ENCODE measurements at places on chromosomes 16 and 17.

- DNase-seq, result peak; percentile 76
Observed at GRCh38 chr17:3535253-3535995, 22.2 kb downstream of the TRPV3 start.

GRCh38 chr16:73976644-73977043, 320.0 kb upstream of the PSMD7 start:
- no peak for DNase-seq

GRCh38 chr17:50480854-50481490, 2.3 kb downstream of the RSAD1 start:
- DNase-seq, result no peak

DNA sequence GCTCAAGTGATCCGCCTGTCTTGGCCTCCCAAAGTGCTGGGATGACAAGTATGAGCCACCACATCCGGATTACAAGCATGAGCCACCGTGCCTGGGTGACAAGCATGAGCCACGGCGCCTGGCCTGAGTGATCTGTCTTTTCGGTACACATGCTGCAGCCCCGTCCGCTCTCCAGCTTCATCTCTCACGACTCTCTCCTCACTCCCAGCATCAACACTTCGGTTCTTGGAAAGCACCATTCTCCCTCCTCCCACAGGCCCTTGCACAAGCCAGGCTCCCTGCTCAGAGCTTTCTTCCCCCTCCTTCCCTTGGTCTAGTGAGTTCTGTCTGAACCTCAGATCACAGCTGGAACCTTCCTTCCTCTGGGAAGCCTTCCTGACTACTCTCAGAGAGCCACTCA, 6.5 kb upstream of the NCBP3 start:
- DNase-seq, result no peak

GRCh38 chr17:48144976-48145798, 37.6 kb downstream of the SNX11 start:
- no peak for DNase-seq

- DNase-seq, result no peak
Observed at GRCh38 chr16:84575914-84576313, 42.0 kb downstream of the COTL1 start.

DNA sequence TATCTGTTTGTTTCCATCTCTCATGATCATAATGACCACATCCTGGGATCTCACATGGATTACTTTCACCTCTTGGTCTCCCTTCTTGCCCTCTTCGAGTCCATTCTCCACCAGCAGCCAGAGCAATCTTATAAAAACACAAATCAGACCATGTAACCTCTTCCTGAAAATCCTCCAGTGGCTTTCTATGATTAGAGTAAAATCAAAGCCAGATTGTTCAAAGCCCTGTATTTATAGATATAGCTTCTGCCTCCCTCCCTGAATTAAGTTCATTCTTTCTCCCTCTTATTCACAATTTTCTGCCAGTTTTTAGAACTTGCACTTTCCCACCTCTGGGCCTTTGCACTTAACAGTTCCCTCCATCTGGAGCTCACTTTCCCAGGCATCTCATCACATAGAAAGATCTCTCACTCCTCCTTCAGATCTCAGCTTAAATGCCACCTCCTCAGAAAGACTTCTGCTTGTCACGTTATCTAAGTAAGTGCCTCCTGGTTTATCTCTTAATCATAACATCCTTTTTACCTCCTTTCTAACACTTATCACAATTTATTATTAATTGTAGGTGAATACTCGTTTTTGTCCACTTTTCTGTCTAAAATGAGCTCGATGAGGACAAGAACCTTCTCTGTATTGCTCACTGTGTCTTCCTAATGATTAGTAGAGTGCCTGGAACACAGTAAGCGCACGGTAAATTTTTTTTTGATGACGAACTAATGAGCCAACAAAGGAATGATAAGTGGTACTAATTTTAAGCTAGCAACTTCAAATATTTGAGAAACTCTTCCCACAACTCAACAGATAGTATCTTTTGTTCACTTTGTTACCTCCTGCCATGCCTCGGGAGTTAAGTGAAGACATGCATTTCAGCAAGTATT, 80.5 kb downstream of the CYB561 start:
- DNase-seq, result no peak

- no peak for DNase-seq
Observed at GRCh38 chr17:51120357-51120738, 320 bp downstream of the SPAG9 start.

GRCh38 chr17:60335289-60335688, 56.6 kb downstream of the USP32 start:
- no peak for DNase-seq

DNA sequence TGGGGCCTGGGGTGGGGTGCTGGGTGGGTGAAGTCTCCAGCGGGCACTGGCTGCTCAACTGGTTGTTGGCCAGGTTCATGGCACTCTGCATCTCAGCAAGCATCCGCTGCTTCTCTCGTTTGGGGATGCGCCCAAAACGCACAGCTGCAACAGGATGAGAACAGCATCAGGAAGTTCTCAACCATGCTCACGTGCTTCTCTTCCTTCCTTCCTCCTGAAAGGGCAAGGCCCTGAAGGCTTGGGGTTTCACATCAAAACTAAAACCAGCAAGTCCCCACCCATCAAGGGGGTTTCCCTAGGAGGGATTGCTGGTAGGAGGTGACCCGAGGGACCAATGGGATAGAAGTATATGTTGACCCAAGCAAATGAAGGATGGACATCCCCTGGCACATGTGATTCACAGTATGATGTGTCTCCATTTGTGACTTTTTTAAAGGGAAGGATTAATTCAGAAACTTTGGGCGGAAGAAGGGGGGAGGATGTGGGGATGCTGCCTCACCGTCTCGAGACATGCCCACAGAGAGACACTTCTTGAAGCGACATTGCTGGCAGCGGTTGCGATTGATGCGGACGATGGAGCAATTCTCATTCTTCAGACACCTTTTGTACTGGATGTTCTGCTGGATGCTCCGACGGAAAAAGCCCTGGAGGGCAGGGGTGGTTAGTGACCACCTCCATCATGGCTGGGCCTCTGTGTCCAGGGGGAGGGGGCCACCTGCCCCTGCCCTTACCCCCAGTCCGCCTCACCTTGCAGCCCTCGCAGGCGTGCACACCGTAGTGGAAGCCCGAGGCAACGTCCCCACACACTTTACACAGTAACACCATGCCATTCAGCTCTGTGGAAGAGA, 4.2 kb downstream of the NR1D1 start:
- no peak for DNase-seq

GRCh38 chr16:28121527-28121926, 58.0 kb upstream of the GSG1L start:
- DNase-seq, result no peak

DNA sequence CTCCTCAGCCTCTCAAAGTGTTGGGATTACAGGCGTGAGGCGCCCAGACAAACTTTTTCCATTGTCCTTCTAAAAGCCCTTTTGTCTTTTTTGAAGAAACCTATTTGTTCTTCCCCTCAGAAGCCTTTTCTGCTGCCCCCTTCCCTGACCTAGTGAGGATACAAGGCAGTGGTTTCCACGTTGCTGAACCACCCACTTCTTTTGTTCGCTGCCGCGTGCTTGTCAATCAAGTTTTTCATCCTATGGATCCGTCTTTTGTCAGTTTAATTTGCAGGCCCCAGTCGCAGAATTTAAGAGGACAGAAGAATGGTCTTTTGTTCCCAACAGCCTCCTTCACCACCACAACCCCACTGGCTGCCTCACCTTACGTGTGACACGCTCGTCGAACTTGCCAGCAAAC, 20.2 kb upstream of the GNG13 start:
- DNase-seq, result no peak

- peak; percentile 16 for DNase-seq
Observed at GRCh38 chr17:66310528-66311148, 8.2 kb downstream of the PRKCA start.

DNA sequence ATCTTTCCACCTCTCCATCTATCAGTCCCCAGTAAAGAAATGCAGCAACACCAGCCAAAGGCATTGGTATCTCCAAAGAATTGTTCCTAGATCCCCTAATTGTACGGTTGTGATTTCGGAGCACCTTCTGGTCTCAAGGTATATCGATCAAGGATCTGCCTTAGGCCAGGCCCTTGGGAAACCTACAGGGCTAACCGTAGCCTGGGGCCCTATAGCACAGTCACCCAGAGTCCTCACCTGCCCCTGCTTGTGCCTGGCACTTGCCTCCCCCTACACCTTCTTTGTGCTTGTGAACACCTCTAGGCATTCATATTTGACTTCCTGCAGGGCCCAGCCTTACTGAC, 16.8 kb upstream of the AURKB start:
- DNase-seq, result no peak

DNA sequence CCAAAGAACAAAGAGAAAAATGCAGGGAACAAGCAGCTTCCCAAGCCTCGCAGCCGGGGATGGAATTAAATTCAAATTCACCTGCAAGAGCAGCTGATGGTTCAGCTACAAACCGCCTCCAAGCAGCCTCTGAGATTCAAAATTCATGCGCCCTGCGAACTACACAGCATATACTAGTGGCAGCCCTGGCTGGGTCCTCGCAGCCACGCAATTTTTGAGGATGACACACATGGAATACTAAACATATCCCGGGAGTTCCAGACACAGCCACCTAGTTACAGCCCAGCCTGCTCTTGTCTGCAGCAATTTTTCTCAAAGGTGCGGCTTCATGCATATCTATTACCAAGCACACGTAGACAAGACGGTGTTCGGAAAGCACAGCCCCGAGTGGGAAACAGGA, 35.9 kb upstream of the KIFC3 start:
- DNase-seq, result no peak

DNA sequence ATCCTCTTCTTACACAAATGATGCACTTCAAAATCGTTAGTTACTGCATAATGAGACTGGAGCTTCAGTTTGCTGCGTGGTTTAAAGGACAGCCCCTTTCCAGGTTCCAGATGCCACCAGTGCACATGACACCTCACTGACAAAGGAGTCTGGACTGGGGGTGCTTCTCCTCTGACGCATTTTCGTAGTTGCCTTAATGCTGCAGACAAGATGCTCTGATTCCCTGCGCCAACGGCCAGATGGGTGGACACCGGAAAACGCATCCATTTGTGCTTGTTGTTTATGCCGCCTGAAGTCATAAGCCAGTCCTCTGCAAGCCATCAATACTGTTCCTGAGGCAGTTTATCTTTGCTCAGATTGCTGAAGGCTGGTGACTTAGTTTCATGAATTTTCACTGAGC, 16.0 kb downstream of the FBXO31 start:
- DNase-seq, result no peak

DNA sequence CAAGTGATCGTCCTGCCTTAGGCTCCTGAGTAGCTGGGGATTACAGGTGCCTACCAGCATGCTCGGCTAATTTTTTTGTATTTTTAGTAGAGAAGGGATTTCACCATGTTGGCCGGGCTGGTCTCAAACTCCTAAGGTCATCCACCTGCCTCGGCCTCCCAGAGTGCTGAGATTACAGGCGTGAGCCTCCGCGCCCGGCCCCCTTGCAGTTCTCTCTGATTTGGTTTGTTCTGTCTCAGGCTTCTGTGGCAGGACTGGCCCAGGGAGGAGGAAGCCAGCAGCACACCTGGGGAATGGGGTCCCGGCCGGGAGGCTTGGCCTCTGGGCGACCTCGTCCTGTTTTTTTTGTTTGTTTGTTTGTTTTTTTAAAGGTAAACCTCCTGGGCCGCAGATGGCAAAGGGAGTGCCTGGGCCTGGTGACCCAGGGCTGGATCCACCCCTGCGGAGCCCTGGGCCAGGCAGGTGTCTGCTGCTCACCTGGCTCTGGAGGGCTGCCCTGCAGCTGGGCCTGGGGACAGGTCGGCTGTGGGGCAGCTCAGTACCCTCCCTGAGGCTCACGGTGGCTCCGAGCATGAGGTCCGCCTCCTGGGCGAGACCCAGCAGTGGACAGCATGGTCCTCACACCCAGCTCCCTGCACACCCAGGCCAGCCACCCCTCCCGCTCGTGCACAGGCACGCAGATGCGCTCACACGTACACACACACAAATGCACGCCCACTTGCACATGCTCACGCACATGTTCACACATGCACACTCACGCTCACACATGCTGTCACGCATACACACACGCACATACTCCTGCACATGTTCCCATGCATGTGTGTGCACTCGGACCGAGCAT, 3.3 kb upstream of the NUDT16L1 start:
- DNase-seq, result no peak

DNA sequence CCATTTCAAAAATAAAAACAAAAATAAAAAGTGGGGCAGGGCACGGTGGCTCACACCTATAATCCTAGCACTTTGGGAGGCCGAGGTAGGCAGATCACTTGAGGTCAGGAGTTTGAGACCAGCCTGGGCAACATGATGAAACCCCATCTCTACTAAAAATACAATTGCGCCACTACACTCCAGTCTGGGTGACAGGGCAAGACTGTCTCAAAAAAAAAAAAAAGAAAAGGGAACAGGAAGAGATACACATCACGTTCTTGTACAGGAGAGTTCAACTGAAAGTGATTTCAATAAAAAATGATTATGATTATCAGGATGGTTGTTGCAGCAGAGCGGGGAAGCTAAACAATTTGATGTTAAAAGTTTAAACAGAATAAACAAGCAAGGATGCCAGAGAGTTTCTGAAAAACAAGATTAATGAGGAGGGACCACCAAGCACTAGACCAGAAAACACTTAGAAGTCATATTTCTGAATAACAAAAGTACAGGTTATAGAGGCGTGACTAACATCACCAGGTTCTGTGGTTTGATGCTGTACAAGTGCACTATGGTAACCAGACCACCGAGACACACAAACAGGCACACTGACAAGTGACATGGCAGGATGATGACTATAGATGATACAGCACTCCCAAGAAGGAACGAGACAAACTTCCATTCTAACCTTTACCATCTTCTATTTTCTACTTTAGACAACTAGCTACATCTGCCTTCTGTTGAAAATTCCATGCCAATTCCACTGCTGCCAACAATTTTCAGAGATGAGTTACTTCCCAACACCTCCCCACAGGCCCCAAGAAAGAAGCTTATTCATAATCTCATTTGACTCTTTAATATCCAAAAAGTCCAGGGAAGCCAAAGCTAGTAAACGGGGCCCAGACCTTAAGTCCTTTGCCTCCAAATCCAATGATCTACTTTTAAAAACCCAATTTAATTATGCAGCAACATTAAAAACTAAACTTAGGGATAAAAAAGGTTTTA, 11.8 kb downstream of the DNAJA2 start:
- no peak for DNase-seq

GRCh38 chr16:69820926-69821541, 58.9 kb downstream of the WWP2 start:
- DNase-seq, result no peak

GRCh38 chr16:67394155-67395104, 1.1 kb upstream of the TPPP3 start:
- no peak for DNase-seq

GRCh38 chr17:70552982-70553334, 383.6 kb downstream of the KCNJ2 start:
- DNase-seq, result no peak

All from erythroblast (primary cell).